GM04503 (cell line): ENCODE measurements at places on chromosomes 11 and 22.

- DNase-seq, result no peak
Observed at GRCh38 chr22:42300259-42301076, 30.0 kb upstream of the TCF20 start.

DNA sequence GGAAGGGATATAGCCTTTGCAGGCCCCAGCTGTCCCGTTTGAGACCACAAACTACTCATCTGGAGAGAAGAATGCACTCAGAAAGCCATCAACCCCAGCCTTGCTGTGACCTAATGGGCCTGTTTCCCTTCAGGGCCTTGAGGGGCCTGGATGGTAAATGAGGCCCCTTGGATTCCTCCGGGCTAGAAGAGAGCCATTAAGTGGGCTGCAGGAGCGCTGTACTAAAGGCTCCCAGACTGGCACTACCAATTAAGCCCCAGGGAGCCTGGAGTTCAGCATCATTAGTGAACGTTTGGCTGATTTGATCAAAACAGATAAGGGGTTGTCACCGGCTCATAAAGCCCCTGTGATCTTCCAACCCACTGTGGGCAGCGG, 23.0 kb downstream of the CD5 start:
- no peak for DNase-seq

GRCh38 chr11:121119440-121119839, 18.4 kb downstream of the TECTA start:
- no peak for DNase-seq

GRCh38 chr22:36413022-36413775, 25.4 kb upstream of the MYH9 start:
- DNase-seq, result no peak

DNA sequence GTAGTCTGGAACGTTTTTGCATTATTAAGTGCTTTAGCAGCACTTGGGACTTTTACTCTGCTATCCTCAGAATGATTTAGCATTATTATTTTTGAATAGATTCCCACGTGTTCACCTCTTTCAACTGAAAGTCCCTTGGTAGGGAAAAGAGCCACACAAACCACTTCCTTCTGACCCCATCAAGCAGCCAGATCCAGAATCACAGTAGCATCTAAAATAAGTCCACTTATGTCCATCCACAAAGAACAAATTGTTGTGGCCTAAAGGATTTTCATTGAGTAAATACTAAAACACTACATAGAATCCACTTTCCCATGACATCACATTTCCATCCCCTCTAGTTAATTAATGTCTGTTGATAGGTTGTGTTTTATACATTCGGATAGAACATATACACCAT, 381.7 kb downstream of the AASDHPPT start:
- no peak for DNase-seq

DNA sequence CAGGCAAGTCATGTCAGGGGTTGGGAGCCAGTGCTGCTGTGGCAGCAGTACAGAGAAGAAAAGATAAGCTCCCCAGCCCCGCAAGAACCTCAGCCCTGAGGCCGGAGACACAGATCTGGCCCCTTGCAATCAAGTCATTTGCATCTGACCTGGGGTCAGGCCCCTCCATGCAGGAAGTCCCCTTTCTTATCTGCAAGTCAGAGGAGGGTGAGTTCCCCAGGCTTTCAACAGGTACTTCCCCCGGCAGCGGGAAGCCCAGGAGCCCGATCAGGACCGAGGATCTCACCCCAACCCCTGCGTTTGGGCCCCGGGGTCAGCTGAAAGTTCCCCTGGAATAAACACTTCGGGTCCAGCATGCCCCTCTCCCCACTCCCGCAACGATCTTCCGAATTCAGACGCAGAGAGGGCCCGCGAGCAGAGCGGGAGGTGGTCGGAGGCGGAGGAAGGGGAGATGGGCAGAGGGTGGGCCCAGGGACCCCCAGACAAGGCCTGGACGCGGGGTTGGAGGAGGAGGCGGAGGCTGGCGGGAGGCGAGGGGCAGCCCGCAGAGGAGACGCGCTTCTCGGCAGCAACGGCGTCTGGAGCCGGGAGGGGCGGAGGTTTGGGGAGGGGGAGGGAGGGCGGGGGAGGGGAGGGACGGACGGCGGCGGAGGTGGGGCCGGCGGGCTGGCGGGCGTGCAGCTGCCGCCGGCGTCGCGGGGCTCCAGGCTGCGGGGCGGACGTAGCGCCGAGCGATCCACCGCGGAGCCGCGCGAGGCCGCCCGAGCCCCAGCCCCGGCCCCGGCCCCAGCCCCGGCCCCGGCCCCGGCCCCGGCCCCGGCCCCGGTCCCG, at the start of gene TSPAN18:
Gene TSPAN18, plus strand, starts transcription at position 680 of the 831 bp plus-strand sequence. CDS start 179,455 bp downstream, outside the sequence.
- DNase-seq, result no peak

GRCh38 chr11:2105511-2105910, 33.7 kb downstream of the IGF2 start:
- DNase-seq, result no peak

- no peak for DNase-seq
Observed at GRCh38 chr11:127965939-127966668, 621.3 kb downstream of the ETS1 start.

DNA sequence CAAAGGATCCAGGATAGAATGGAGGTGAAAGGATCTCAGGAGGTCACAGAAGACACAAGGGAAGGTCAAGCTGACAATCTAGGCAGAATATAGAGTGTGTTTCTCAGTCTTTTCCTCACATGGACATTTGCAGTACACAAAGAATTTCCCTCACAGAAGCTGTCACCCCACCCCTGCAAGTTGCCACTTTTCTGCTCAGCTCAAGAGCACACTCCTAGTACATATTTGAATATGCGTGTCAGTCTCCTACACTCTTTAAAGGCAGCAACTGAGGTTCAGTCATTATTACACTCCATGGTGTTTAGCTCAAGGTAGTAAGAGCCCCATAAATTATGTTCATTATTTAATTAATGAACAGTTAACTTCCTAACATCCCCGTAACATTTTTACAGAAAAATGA, 59.1 kb downstream of the ETS1 start:
- no peak for DNase-seq

- DNase-seq, result no peak
Observed at GRCh38 chr22:38309614-38310517, 7.4 kb downstream of the CSNK1E start.

GRCh38 chr11:69131121-69131566, 24.6 kb upstream of the SMIM38 start:
- DNase-seq, result no peak

DNA sequence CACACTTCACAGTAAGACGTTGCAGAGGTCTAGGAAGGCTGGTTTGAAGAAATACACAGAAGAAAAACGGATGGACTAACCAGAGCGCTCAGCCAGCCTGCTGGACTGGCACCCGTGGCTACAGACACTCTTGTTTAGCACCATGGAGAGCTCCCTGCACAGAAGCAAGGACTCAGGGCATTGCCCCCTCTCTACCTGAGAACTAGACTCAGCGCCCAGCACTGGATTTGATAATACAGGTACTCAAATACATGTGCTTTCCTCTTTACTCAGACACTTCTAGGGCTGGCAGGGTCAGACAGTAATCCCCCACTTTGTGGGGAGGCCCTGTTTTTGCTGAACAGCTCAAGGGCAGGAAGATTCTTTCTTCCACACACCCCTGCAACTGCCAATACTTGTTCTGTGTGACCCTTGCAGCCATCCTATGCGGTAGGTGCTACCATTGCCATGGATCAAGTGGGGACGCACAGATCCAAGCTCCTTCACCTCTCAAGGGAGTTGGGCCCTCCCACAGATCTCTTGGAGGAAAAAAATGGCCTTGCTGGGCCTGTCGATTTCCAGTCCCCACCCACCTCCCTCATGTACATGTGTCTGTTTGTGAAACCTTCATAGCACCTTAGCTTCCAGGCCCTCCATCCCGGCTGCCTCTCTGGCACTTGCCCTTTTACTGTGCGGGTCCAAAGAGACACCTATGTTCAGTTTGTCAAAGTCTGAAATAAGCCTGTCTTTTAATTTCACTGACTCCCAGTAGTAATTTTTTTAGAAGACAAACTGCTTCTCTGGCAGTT, 5.1 kb upstream of the P2RX6 start:
- no peak for DNase-seq

DNA sequence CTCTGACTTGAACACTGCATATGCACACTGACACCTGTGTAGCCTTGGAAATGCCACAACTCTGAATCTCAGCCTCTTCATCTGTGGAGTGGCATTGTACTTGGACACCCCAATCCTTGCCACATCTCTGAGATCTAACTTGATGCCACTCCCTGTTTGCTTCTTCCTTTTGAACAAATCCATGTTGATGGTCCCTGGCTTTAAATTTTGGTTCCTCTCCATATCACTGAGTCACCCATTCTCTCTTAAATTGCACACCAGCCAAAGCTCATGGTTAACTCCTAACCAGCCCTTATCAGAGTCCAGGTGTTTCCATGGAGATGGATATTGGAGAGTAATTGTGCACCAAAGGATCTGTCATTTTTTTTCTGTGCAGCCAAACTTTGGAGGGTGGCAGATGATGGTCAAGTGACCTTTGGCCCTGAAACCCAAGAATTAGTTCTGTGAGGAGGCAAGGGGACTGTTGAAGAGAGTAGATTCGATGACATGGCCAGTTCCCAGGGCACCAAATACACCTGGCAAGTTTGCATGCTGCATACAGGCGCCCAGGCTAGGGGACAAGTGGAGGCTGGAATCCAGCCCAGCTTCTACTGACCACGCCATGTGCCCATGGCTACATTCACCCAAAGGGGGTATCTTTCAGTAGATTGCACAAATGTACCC, 25.1 kb upstream of the PAMR1 start:
- no peak for DNase-seq

DNA sequence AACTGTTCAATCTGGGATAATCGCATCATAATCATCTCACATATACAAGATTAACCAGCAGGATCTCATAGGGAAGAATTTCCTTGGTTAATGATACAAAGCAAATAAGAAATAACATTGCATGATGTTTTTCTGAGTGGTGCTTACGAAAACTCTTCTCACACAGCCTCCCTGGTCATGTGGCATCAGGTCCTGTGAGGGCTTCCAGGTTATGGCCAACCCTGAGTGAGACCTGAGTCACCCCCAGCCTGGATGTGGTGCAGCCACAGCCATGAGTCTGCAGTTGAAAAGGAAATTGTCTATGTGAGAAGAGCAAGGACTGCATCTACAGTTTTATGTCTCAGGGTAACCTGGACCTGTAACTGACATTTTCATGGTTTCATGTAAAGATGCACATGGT, 90.5 kb upstream of the XKR3 start:
- DNase-seq, result no peak

DNA sequence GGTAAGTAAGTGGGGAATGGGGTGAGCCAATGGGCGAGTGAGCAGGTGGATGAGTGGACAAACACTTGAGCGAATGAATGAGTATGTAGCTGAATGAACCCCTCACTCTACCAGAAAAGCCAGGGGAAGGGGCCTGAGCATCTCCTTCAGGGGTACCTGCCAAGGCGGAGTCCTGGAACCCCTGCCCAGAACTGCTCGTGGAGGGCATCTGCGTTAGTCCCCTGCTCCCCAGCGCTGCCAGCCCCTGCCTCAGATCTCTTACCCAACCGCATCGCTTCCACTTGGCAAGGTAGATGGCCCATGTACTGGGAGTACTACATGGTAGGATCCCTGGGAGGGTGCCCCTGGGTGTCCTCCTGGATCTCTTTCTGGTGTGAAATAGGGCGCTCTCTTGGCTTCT, 7.4 kb upstream of the ANO1 start:
- DNase-seq, result no peak

- DNase-seq, result no peak
Observed at GRCh38 chr11:128205796-128206195, 381.6 kb downstream of the ETS1 start.

DNA sequence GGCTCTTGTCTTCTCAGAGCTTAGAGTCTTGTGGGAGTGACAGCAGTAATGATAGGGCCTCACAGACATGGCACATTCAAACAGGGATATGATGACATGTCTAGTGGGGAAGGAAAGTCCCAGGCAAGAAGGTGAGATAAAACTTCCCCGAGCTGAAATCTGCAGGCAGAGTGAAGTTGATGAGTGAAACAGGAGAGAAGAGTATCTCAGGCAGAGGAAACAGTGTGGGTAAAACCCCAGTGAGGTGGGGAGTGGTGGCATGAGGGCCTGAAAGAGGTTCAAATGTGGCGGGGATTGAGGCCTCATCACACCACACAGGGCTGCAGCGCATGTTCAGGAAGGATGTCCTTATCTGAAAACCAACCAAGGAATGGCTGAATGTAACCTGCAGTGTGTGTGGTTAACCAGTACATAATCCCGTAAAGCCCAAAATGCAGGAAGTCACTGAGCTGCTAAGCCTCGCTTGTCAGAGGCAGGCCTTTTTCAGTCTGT, 153.8 kb upstream of the E2F8 start:
- no peak for DNase-seq

DNA sequence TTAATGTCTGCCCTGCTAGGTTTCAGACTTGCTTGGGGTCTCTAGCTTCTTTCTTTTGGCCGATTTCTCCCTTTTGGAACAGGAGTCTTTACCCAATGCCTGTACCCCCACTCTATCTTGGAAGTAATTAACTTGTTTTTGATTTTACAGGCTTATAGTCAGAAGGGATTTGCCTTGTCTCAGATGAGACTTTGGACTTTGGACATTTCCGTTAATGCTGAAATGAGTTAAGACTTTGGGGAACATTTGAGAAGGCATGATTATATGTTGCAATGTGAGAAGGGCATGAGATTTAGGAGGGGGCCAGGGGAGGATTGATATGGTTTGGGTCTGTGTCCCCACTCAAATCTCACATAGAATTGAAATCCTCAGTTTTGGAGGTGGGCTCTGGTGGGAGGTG, 5.1 kb downstream of the KDM4F start:
- no peak for DNase-seq

DNA sequence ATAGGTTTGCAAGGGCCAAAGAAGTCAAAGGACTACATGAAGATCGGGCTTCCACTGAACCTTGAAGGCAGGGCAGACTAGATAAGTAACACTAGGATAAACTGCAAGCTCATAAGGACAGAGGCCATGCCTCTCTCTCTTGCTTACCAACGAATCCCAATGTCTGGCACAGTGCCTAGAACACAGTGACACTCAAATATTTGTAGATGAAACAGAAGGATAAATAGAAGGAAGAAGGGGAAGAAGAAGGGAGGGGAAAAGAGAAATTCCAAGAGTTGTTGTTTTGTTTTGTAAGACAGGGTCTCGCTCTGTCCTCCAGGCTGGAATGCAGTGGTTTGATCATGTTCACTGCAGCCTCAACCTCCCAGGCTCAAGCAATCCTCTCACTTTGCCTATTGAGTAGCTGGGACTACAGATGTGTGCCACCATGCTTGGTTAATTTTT, 26.9 kb downstream of the SIK3 start:
- DNase-seq, result no peak

- DNase-seq, result no peak
Observed at GRCh38 chr22:17629173-17629489, 582 bp upstream of the ATP6V1E1 start.

GRCh38 chr22:29641700-29642330, 38.4 kb downstream of the NF2 start:
- DNase-seq, result no peak

DNA sequence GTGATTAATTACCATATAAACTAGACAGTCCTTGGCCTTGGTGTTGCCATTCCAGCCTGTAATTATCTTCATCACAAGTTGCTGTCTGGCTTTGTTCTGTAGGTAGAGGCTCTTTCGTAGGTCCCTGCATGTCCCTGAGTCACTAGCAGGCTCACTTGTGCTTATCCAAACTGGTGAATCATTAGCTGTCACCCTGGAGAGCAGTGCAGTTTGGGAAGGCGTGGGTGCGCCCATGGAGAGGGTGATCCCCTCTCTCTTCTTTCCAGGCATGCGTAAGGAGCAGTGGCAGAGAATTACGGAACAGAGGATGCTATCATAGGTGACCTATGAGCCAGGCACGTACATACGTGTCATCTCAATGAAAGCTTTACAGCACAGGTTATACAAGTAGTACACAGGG, 11.0 kb upstream of the EHF start:
- no peak for DNase-seq
